ENCODE measurements at places on chromosomes 1 and 21.
A peak's percentile ranks its signal among the peaks of the same experiment; 100 is the strongest.

- no peak for DNase-seq
These were observed 41.1 kb downstream of the C1orf198 start for GRCh38 chr1:230827081-230827681.

GRCh38 chr1:21325231-21325718 lies 35.0 kb upstream of the ECE1 start:
- peak; percentile 57 for DNase-seq

DNA sequence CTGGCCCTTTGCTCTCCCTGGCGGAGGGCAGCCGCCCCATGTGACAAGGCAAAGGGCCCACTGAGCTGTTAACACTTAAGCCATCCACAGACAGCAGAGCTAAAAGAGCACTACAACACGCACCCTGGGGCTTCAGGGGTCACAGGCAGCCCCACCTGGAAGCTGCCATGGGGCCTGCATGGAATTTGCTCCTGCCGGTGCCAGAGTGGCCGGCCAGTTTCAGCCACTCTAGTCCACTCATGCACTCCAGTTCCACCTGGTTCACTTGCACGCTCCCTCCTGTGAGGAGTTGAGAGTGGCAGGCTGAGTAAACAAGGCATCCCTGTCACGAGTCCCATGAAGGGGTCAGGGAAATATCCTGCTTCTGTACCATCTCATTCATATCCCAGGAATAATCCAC lies 55.3 kb downstream of the RIMS3 start:
- DNase-seq, result no peak

DNA sequence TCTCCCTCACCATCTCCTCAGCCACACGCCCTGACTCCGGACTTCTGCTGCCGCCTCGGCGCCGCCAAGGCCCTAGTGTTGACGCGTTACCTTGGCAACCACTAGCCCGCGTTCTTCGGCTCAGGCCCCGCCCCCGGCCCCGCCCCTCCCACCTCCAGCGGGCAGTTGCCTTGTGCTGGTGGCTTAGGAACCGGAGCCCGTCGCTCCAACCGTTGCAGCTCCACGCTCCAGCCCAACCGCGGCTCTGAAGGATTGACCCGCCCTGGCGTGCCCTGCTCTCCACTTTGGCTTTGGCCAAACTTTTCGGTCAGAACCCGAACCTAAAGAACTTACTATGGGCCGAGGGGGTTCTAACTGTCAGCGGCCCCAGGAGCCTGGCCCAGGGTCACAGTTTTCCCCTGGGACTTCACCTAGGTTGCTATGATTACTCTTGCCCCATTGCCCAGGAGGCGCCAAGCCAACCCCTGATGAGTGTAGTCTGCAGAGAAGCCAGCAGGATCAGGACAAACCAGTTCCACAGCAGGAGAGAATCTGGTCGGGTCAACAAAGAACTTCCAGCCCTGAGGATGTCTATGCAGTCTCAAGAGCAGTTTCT lies at the start of gene CFAP45:
Gene CFAP45, minus strand, starts transcription at position 80 of the 595 bp plus-strand sequence. Its CDS starts 67 bp downstream, at position 13.
- peak; percentile 93 for DNase-seq

DNA sequence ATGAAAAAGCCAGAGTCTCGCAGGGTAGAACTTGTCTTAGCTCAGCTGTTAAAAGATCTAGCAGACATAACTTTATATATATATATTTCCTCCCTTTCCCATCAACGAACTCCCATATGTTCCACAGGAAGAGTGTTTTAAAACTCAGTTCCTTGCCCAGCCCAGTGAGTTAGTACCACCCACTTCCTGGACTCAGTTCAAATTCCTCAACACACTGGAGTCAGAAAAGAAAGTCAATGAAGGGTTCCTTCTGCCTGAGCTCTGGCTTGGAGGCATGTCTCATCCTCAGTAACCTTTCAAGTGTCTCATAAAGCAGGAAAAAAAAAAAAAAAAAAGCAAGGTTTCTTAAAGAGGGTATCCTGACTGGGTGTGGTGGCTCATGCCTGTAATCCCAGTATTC lies 15.6 kb downstream of the TPM3 start:
- DNase-seq, result no peak

- no peak for DNase-seq
These were observed 175.3 kb downstream of the CACNA1E start for GRCh38 chr1:181658581-181658980.

DNA sequence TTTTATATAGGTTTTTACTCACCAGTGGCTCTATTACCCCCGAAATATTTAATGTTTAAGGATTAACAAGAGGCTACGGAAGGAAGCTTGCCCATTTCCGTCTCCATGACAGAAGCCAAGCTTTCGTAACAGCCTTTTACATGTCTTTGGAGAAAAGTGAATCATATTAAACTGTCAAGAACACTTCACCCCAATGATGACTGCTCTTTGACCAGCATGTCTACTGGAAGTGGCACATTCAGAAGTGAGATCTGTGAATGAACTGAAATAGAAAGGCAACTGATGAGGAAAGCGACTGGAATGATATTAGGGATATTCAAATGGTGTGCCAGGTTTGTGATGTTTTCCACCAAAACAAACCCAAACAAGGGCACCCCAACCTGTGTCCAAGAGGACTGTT lies 8.5 kb upstream of the PRDM15 start:
- DNase-seq, result no peak

DNA sequence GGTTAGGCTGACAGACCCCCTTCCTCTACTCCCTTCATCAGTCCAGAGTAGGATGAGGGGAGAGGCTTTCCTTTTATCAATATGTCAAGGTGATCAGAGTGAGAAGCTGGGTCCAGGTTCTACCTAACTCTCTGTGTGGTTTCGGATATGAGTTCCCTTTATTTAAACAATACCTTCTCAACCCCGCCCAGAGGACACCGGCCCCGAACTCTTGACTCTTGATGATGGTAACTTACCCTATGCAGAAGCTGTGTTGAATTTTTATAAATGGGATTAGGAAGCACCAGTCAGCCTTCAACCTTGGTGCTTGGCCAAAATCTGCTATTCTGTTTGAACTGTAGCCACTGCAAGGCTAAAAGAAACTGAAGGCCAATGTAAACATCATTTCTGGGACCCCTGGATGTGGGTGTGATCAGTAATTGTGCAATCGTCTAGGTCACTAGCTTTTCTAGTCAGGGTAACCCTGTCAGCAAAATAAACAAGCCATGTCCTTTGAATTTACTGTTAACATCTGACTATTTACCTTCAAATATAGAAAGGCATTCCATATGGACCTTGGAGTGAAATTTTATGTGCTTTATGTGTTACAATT lies 398.3 kb downstream of the SEC16B start:
- DNase-seq, result no peak

DNA sequence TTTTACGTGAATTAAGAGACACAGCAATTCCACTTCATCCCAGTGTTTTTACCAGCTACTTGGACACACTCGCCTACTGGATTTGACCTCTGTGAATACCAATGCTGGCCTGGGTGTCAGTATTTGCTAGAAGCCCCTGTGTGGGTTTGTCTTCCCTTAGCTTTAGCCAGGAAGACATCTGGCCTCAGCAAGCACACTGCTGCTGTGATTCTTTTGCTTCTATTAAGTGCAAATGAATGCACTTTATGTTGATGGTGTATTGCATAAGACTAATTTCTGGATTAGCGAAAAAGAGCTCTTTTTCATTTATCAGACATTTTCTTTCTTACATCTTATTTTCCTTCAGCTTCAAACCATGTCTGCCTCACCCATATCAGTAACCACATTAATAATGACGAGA lies 140.0 kb downstream of the CHRM3 start:
- DNase-seq, result no peak

GRCh38 chr21:42237161-42237560 lies 18.2 kb downstream of the ABCG1 start:
- no peak for DNase-seq

DNA sequence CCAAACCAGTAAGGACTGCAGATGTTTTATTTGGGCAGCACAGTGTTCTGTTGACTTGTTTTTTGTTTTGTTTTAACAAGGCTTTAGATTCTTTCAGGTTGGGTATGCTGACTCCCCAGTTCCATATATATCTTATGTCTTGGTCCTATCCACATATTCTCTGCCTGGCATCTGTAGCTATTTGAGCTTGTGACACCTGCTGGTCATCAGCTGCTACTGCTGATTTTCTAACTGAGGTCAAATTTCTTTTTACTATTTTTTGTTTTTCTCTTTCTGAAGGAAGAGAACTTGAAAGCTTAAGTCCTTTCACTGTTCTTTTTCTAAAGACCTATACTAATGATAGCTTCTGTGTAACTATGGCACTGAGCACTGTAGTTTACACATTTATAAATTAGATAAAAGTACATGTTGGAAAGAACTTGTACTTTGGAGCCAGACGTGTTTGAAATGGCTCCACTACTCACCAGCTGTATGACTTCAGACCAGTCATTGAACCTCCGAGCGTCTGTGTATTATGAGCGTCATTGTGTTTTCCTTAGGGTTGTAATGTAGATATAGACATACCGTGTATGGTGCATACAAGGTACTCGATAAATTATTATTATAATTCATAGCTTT lies 109.4 kb downstream of the NRDC start:
- no peak for DNase-seq

DNA sequence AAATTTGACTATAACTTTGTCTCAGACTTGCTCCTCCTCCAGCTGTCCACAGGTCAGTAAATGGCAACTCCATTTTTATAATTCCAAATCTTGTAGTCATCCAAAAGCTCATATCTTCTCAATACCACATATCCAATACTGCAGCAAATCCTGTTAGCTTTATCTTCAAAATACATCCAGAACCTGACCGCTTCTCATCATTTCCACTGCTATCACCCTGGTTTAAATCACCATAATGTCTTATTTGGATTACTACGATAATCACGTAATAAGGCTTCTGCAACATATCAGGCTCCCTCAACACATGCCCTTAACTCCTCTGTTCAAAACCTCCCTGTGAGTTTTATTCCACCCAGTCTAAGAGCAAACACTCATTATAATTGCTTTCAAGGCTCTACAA lies 34.5 kb downstream of the ERO1B start:
- DNase-seq, result no peak

DNA sequence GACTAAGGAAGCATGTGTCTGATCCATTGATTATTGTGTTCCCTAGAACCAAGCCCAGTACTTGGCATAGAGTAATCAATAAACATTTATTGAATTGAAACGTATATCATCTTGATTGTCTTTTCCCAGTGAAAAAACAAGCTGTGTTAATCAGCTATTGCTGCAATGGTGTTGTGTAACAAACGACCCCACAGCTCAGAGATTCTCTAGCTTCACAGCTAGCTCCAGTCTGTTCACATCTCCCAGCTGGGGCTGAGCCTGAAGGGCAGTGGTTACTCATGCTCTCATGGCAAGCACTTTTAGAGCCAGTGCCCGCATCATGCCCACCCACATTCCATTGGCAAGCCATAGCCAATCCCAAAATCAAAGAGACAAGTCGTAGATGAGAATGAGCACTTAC lies 237.4 kb upstream of the RAB4A start:
- DNase-seq, result no peak

- DNase-seq, result no peak
These were observed 7.2 kb upstream of the ADAMTS1 start for GRCh38 chr21:26852423-26852822.

- DNase-seq, result no peak
These were observed 60.2 kb downstream of the KAZN start for GRCh38 chr1:14658642-14659041.

- no peak for DNase-seq
These were observed 13.5 kb upstream of the IKBKE start for GRCh38 chr1:206456577-206457370.

DNA sequence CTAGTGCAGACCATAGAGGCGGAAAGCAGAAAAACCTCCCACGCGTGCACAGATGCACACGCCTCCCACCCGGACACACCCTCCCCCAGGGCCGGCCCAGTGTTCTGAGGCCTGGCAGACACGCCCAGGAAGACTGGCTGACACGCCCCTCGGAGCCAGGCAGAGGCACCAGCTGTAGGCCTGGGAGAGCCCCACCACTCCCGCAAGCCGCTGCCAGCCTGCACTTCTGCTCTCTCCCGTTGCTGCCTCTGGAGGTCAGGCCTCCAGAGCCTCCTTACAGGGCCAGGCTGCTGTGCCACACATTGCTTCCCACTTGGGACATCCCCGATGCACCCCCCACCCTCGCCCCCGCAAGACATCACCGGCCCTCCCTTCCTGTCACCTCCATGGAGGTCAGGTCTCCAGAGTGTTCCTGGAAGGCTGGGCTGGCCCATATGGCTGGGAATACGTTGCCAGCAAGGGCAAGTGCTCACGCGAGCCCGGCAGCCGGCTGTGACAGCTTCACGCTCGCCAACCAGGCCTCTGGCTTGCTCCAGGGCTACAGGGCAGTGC lies 40.4 kb downstream of the CASZ1 start:
- DNase-seq, result peak; percentile 84

- DNase-seq, result no peak
These were observed 20.2 kb downstream of the S100A16 start for GRCh38 chr1:153592748-153593147.

DNA sequence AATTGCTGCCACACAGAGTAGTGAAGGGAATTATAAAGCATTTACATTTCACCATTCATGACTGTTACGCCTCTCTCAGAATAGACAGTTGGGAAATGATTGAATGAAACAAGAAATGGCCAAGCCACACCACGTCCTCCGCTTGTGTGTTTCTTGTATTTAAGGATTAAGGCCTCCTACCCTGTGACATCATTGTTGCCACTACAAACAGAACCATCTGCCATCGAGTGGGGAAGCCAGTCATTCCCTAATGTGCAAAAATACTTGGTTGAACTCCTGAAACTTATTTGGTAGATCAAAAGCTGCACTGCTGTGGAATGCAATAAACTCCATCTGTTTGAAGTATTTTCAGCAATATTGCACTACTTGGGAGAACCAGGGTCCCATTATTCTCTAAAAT lies 99.0 kb upstream of the C1orf105 start:
- DNase-seq, result no peak

GRCh38 chr1:71755441-71755840 lies 526.9 kb downstream of the NEGR1 start:
- DNase-seq, result no peak

GRCh38 chr1:167081594-167082156 lies 8.5 kb downstream of the GPA33 start:
- no peak for DNase-seq

GRCh38 chr1:224732377-224733026 lies 116.4 kb downstream of the CNIH3 start:
- no peak for DNase-seq

GRCh38 chr1:229843627-229844238 lies 217.7 kb downstream of the URB2 start:
- no peak for DNase-seq

DNA sequence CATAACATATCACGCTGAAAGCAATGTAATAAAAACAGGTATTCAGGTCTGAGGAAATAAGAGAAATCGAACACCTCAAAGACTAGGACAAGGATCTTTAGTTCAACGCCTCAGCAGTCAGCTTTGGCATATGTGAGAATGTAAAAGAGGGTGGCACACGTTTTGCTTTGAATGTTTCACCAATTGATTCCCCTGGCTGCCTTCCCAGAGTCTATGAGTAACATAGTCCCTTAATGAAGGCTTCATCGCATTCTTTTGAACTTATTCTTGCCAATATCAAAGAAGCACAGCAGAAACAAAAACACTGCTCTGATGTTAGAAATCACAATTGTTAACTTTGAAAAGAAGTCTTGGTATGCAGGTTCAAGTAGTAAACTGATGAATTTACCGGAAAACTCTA lies 764.8 kb downstream of the ADGRL2 start:
- no peak for DNase-seq

All from lower lobe of right lung (tissue), 2 donors.